CD8-positive, alpha-beta memory T cell (primary cell): ENCODE measurements at places on chromosomes 6 and 20.

DNA sequence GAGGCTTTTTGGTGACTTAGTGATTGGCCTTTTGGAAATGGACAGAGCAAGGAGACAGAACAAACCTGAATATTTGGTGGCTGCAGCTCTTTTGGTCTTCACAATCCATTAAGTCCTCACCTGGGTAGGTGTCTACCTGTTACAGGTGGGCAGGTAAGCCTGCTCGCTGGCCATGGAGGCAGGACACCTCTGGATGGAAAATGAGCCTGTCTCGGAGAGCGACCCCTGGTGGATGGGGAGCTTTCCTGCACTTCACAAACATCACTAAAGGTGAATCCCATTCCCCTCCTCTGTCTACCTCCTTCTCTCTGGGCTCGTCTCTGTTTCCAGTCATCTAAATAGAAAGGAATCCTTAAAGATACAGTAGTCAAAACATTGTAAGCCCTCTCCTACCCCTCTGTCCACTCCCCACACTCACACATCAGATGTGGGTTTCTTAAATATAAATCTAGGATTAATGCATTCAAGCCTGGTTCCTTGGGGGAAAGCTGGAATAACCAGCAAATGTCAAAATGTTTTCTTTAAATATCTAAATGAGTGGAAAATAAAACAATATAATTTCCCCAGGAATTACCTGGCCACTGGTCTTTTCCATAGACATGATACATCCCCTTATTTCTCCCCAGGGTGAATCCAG, 304.9 kb downstream of the CDH26 start:
- DNase-seq = peak; percentile 45

DNA sequence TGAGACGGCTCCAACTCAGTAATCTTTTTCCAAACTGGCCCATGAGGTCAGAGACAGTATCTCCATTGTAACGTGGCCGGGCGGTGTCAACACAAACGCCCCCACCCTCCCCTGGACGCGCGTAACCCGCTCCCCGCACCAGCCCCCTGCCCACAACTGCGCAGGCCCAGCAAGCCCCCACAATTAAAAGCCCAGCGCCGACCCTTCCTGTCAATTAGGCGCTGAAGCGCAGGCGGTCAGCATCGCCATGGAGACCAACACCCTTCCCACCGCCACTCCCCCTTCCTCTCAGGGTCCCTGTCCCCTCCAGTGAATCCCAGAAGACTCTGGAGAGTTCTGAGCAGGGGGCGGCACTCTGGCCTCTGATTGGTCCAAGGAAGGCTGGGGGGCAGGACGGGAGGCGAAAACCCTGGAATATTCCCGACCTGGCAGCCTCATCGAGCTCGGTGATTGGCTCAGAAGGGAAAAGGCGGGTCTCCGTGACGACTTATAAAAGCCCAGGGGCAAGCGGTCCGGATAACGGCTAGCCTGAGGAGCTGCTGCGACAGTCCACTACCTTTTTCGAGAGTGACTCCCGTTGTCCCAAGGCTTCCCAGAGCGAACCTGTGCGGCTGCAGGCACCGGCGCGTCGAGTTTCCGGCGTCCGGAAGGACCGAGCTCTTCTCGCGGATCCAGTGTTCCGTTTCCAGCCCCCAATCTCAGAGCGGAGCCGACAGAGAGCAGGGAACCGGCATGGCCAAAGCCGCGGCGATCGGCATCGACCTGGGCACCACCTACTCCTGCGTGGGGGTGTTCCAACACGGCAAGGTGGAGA, at the start of the genes HSPA1A and HSPA1L:
Gene HSPA1A, plus strand, starts transcription at position 519 of the 814 bp plus-strand sequence. Its CDS starts 214 bp downstream, at position 733.
Gene HSPA1L, minus strand, starts transcription at position 259 of the 814 bp plus-strand sequence. CDS start 3,311 bp downstream, outside the sequence.
- peak; percentile 35 for DNase-seq

DNA sequence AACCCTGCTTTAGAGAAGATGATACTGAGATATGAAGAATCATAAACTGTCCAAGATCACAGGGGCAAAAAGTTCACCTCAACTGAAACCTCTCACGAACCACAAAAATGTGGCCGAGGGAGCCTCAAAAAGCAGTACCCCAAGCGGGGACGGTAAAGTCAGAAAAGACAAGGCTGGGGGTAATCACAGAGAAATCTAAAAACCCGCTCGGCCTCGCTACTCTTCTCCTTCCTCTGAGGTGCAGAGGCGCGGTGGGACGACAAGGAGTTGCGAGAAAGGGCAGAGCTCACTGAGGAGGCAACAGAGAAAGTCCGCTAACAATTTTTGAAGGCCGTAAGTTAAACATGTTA, 356 bp upstream of the IRAK1BP1 start:
- DNase-seq = no peak

DNA sequence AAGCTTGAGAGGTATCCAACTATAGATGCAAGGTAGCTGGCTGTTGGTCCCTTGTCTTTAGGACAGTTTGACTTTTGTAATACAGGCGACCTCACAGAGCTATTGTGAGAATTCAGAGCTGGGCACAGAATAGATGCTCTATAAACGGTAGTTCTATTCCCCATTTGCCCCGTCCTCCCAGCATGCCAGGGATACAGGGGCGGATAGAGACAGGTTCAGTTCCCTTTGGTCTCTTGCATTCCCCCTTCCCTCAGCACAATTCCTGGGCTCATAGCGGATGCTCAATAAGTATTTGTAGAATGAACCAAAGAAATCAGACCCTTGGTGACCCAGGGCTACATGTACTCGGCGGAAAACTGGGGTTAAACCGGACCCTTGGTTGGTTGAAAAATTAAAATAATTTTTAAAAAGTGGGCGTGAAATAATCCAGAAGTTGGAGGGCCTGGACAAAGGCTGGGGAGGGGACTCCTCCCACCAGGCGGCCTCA, 707 bp upstream of the TOP1 start:
- DNase-seq = no peak

GRCh38 chr20:34243377-34243776, 2.2 kb downstream of the ASIP start:
- no peak for DNase-seq

- no peak for DNase-seq
Observed at GRCh38 chr20:31473331-31474096, 1.4 kb downstream of the DEFB124 start.

DNA sequence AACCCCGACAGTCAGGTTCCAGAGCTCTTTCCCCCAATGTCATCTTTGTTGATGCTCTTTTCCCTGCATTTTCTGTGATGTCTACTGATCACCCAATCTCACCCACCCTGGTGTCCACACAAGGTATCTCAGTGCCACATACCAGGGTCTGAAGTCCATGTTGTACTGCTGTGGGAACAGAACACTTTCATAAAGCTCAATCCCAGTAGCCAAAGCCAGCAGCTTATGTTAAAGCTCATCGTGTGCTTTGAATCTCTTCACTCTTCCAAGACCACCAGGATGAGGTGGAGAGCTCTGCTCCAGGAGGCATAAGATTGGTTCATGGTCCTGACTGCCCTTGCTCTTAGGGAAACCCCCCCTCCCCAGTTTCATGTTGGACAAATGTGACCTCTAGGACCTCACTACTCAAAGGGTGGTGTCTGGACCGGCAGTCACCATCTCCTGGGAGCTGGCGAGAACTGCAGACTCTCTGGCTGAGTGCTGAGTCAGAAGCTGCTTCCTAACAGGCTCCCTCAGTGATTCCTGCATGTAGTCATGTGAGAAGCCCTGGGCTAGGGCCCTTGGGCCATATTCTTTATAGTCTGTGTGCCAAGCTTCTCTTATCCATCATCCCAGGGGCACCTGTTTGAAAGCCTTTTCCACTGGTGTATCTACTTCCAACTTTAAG, 13.4 kb upstream of the CPNE5 start:
- no peak for DNase-seq

- DNase-seq = no peak
Observed at GRCh38 chr6:168407842-168408241, 33.1 kb upstream of the SMOC2 start.

- no peak for DNase-seq
Observed at GRCh38 chr6:156767603-156768467, 9.3 kb upstream of the ARID1B start.

GRCh38 chr6:96811670-96812069, 25.6 kb downstream of the GPR63 start:
- no peak for DNase-seq

- no peak for DNase-seq
Observed at GRCh38 chr20:4244700-4245485, 229.5 kb upstream of the RNF24 start.

GRCh38 chr6:98927534-98927933, 20.2 kb downstream of the FBXL4 start:
- no peak for DNase-seq

DNA sequence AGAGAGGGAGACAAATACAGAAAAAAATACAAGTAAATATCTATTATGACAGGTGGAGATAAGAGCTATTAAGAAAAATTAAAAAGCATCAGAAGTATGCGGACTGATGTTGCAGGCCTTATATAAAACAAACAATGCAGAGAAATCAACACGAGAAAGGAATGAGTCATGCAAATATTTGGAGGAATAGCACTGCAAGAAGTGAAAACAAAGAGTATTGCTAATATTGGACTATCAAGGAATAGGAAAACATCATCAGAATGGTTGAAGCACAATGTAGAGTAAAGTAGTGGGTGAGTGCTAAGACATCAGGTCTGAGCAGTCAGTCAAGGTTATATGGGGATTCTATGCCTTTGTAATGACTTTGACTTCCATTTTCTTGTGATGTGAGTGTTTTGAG, 657.5 kb upstream of the GJE1 start:
- DNase-seq = no peak

- peak; percentile 12 for DNase-seq
Observed at GRCh38 chr20:37202267-37202943, 23.1 kb upstream of the MROH8 start.
